CD4-positive, alpha-beta memory T cell (primary cell): ENCODE measurements at places on chromosomes 13 and 19.

GRCh38 chr13:31767175-31767900 lies 28.0 kb downstream of the RXFP2 start:
- DNase-seq: no peak

- peak; percentile 92 for DNase-seq
Measured at GRCh38 chr19:9792206-9793070, 23.9 kb upstream of the ZNF846 start.

DNA sequence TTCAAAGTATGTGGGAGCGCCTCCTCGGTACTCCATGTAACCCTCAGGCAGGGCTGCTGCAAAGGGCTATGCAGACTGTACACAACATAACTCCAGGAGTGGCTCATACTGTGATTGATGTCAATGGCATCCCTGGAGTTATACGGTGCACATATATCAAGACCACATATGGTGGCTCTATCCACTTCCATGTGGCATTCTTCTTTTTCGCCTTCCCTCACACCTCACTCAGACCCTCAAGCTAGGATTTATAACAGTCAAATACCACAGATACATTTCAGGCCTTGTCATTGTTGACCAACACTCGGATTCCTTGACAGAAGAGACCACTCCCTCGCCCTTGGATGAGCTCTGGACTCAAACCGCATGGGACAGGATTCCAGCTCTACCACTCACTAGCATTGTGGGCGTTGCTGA lies 11.3 kb upstream of the UBL3 start:
- no peak for DNase-seq

DNA sequence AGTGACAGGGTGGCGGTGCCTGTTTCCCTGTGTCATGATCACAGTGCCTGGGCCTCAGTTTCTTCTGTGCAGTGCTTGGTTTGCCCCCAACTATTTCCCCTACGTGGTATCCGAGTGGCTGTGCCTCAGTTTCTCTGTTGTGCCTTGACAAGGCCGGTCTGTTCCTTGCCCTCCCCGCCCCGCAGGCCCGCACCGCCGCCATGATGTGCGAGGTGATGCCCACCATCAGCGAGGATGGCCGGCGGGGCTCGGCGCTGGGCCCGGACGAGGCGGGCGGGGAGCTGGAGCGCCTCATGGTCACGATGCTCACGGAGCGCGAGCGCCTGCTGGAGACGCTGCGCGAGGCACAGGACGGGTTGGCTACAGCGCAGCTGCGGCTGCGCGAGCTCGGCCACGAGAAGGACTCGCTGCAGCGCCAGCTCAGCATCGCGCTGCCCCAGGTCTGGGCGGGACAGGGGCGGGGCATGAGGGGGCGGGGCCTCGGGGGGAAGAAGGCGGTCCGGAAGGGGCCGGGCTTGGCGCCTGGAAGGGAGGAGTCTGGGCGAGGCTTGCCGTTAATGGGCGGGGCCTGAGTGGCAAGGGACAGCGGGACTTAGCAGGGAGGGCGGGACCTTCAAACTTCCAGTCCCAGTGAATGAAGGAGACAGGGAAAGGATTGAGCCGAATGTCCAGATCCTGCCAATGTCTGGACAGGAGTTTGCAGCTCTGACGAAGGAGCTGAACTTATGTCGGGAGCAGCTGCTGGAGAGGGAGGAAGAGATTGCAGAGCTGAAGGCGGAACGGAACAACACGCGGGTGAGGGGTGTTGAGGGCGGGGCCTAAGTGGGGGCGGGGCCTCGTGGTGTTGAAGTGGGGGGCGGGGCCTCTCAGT lies 8.6 kb downstream of the PPFIA3 start:
- peak; percentile 95 for DNase-seq

GRCh38 chr19:49408816-49409440 lies 14.3 kb downstream of the PTH2 start:
- DNase-seq: no peak

DNA sequence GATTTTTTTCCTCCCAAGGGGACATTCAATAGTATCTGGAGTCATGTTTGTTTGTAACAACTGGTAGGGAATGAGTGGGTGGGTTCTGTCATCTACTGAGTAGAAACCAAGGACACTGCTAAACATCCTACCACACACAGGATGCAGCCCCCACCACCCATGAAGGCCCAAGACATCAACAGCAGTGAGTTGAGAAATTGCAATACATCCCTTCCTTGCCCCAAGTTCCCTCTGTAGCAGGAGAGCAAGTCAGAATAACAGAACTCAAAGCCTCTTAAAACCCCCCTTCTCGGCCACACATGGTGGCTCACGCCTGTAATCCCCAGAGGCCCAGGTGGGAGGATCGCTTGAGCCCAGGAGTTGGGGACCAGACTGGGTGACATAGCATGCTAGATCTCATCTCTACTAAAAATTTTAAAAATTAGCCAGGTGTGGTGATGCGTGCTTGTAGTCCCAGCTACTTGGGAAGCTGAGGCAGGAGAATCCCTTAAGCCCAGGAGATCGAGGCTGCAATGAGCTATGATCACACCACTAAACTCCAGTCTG lies 2.4 kb upstream of the CYP2F1 start:
- no peak for DNase-seq

DNA sequence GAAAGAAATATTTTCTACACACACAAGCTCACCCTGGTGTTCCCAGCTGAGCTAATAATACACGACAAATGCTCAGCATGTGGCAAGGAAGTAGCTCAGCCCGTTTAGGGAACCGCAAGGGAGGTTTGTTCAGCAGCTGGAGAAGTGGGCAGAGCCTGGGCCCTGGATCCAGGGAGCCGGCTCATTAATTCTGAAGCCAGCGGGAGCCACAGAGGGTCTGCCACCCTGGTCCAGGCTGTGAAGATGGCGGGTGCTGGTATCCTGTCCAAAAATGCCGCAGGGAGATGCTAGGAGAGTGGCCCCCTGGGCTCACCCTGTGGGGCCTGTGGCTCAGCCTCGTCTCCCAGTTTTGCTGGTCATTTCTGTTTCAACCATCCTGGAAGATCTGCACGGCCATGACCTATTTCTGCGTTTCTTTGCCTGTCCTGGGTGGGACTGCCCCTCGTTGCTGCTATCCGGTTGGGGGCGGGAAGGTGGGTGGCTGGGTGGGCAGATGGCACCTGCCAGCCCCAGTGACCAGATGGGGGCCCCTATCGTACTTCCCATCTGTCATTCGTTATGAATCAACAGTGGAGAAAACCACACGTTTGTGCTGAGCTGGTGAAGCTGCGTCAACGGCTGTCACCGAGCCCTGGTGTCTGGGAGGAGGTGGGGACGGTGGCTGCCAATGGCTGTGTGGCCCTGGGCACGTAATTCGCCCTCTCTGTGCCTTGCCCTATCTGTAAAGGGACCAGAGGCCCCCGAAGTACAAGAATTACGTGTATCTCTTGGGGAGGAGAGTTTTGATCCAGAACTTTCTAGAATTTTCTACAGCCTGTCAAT lies 2.7 kb upstream of the GNA15 start:
- peak; percentile 77 for DNase-seq

DNA sequence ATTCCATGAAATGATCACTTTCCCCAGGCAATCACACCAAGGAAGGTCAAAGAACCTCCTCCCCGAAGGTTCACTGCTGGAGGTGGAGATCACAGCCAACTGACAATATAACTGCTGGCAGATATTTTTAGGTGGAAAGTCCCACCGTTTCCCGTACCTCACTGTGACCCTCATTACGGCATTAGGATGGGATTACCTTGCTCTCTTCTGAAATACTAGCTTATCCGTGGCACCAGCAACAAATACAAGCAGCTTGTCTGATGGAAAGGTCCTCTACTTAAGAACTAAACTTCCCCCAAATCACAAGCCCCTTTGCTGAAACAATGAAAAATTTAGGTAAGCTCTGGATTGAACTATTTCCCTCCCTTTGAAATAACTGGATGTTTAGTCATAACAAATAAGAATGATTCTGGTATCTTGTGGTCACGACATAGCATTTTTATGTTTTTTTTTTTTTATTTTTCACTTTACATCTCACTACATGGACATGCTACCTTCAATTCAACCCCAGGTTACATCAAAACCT lies 178.9 kb downstream of the COL4A1 start:
- DNase-seq: no peak

DNA sequence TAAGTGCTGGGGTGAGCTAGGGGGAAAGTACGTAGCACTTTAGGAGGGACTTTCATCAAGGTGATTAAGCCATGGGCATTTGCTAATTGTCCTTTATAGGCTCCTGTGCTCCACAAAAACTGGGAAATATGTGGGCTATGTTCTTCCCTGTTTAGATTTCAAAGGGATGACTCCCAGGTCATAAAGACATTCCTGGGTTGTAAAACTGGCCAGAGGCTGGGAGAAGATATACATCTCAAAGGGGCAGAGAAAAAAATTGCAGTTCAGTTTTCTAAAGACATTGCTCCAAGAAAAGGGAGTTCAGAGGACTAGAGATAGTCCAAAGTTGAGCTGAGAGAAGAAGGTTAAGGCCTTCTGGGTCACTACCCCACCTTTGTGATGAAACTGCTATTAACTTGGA lies 204.8 kb downstream of the MYO16 start:
- no peak for DNase-seq

GRCh38 chr13:112728375-112729126 lies 38.7 kb downstream of the ATP11A start:
- no peak for DNase-seq

DNA sequence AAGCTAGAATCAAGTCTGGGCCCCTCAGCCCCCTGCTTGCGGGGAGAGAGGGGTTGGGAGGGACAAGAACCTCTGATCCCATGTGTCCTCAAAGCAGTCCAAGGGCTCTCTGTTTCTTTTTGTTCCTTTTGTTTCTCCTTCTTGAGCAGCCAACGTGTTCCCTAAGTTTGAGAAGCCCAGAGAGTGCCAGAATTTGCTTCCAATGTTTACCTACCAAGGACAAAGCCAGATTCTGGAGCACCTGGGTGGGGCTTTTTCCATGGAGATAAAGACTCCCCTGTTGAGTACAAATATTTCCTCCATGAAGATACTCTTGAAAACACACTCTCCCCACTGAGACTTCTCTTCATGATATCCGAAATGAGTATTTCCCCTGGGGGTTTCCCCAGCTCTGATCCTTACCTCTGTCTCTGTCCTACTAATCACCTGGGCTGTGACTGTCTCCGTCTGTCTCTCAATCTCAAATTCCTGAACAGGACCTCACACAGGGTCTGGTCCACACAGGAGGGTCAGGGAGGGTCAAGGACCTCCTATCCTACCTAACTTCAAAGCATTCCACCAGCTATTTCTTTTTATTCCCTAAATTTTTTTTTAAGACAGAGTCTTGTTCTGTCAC lies 27.4 kb downstream of the CD177 start:
- DNase-seq: no peak

DNA sequence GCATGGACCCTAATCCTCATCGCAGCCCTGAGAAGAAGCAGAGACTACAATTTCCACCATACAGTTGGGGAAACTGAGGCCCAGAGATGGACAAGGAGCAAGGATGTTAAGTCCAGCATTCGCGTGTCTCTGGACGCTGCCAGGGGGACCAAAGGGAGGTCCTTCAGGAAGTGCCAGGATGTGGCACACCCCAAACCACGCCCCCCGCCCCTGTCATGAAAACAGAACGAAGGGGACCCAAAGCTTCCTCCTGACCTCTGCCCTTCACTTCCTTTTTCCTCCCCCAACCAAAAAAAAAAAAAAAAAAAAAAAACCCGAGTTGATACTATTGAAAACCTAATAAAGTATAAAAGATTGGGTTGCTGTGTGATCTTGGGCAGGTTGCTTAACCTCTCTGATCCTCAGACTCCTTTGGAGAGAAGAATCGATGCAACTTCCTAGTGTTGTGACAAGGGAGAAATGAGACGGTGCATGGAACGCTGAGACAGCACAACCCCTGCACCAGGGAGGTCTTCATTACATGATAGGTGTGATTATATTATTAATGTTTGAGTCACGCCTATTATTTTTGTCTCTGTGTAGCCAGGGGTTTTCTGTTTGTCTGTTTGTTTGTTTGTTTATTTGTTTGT lies 2.7 kb upstream of the ZBTB7A start:
- no peak for DNase-seq

GRCh38 chr19:39138221-39139211 lies 12.9 kb downstream of the PAK4 start:
- no peak for DNase-seq

- DNase-seq: no peak
Measured at GRCh38 chr13:103087275-103087674, 21.1 kb upstream of the SLC10A2 start.

GRCh38 chr13:46354156-46355087 lies 32.6 kb downstream of the RUBCNL start:
- peak; percentile 1 for DNase-seq

GRCh38 chr13:45615501-45616101 lies at the start of gene ERICH6B:
TSS of gene ERICH6B (minus strand) at chr13:45615739. CDS start at chr13:45597005, 18,734 bp downstream.
- no peak for DNase-seq

GRCh38 chr19:17402982-17403855 lies 2.2 kb downstream of the BST2 start:
- DNase-seq: no peak

DNA sequence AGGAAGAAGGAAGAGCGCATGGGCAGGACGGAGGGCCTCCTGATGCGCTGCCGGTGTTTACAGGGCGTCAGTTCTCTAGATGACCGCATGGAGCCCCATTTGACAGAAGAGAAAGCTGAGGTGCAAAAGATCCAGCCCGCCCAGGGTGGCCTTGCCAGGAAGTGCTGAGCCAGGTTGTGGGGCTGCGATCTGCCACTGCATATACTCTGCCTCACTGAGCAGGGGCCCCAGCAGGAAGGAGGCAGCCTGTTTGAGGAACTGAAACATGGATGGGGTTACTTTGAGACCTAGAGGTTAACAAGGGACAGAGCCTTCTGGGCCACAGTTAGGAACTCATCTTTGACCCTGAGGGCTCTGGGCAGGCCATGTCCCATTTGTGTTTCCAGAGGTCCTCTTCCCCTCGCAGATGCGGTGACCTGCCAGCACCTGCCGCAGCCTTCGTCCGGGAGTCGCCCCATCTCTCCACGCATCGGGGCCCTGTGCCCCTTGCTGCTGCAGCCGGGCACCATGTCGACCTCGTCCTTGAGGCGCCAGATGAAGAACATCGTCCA lies 3.2 kb downstream of the EPN1 start:
- no peak for DNase-seq

DNA sequence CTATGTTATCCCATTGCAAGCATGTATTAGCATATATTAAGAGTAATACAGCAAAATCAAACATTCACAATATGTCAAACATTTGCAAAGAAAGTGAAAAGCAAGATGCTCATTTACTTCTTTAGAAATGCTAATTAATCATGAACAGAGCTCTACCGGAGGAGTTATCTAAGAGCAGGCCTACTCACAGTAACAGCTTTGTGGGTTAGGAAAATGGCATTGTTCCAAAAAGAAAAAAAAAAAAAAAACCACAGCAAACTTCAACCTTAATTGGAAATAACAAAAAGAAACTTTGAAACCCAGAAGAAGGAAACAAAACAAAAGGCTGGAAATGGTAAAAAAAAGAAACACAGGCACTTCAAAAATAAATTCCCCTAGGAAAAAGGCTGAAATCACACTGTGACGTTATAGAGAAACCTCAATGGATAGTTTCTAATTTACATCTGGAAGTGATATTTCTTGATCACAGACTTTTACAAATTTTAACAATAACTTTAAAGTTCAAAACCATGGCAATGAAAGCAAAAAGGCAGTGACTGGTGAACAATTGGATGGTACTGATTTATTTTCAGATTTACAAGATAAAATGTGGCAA lies 1236.8 kb upstream of the SPRY2 start:
- no peak for DNase-seq

- DNase-seq: no peak
Measured at GRCh38 chr13:79562557-79562956, 81.6 kb downstream of the NDFIP2 start.
